ENCODE measurements at places on chromosomes 1 and 21.

GRCh38 chr1:177569476-177569875, 398.7 kb downstream of the BRINP2 start:
- no peak for DNase-seq

DNA sequence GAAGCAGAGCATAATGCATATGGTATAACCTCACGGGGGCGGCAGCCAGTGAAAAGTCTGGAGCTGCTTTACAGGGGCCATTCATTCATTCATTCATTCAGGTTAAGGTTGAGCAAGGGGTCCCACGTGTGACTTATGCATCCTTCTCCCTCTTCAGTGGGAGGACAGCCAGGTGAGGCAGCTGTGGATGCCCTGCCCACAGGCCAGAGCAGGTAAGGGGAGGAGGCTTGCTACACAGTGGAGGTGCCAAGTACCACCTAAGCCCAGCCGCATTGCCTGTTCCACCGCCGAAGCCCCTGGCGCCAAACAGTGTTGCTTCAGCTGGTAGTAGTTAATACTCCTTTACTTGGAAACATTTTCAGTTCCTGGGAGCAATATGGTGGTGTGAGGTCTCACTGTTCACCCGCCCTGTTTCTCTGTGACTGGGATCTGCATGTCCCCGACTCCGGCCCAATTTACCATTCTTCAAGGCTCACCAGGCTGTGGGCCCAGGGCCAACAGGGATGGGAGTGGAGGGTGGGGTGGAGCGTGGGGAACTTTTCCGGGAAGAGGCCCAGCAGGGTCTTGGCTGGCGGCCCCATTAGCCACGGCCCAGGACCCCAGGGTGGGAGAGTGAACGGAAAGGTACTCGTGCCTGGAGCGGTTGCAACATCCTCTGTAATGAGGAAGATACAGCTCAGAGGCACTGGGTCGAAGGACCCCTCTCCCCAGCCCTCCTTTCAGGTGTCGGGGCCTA, 722 bp upstream of the PODN start:
- DNase-seq, result no peak

- DNase-seq, result no peak
Observed at GRCh38 chr21:46286648-46287002, 483 bp downstream of the YBEY start.

GRCh38 chr1:222798116-222798515, 16.7 kb upstream of the DISP1 start:
- DNase-seq, result no peak

- no peak for DNase-seq
Observed at GRCh38 chr21:28554660-28555475, 437.8 kb downstream of the LTN1 start.

DNA sequence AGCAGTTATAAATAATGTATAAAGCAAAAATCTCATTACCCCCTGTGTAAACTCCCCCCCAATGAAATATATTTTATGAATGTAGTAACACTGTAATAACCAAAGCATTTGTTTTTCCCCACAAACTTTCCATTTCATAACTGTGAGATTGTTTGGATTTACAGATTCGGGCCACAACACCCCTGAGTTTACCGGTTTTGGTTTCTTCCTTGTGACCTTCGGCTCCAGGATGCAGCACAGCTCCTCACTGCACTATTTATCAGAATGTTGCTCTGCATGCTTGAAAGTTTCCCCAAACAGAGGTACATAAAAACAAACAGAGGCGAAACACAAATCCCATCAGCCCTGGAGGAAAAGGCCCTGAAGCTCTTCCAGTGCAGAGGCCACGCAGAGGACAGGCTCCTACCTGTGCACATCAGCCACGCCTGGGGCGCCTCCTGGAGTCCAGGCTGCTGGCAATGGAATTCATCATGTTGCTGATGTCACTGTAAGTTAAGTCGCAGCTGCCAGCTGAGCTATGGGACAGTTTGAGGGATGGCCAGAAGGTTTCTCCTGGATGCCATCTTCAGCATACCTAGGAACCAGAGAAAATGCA, 122.0 kb downstream of the LMO4 start:
- no peak for DNase-seq
